Stomach (tissue), 19 donors: ENCODE measurements at places on chromosomes 12 and 14.

- no peaks in the 10 kb centered on the region for H3K4me1 ChIP-seq
- H3K4me3 ChIP-seq = no peak overlapping the region
- H3K36me3 ChIP-seq = peaks cover 1% of the 10 kb centered on the region
- no peak overlapping the region for H3K27ac ChIP-seq
- no peaks in the 10 kb centered on the region for H3K27me3 ChIP-seq
- DNase-seq = no peak
These were observed 148.4 kb upstream of the FKBP4 start for GRCh38 chr12:2646341-2646740.

DNA sequence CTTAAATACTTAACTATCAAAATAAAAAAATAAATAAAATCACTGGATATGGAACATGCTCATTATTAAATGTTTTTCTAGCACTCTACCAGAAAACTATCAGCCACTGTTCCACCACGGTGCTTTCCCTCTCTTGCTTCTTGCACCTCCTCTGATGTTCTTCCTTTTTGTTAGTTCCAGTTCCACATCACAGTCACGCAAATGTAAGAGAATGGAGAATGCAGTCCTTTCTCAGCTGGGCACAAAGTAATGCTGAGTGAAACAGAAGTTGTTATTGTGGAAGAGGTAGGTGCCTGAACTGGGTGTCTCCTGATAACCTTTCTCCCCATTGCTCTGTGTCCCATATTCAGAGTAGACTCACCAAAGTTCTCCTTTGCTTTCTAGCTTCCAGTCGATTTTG, 1116.9 kb upstream of the TMEM132C start:
- no peak overlapping the region for H3K4me3 ChIP-seq
- peaks cover 13% of the 10 kb centered on the region for H3K4me1 ChIP-seq
- H3K27ac ChIP-seq = no peak overlapping the region
- DNase-seq = no peak
- H3K27me3 ChIP-seq = no peaks in the 10 kb centered on the region

- no peaks in the 10 kb centered on the region for H3K36me3 ChIP-seq
- no peaks in the 10 kb centered on the region for H3K4me1 ChIP-seq
- peak; percentile 89 for DNase-seq
- peak within 1 kb of the TSS; percentile 62 for H3K4me3 ChIP-seq
- peak within 1 kb of the TSS; percentile 79 for H3K27ac ChIP-seq
These were observed at the start of gene PPP1R36 for GRCh38 chr14:64549791-64550620. PPP1R36 (plus strand) TSS chr14:64549961; CDS start chr14:64549998, 37 bp downstream.

DNA sequence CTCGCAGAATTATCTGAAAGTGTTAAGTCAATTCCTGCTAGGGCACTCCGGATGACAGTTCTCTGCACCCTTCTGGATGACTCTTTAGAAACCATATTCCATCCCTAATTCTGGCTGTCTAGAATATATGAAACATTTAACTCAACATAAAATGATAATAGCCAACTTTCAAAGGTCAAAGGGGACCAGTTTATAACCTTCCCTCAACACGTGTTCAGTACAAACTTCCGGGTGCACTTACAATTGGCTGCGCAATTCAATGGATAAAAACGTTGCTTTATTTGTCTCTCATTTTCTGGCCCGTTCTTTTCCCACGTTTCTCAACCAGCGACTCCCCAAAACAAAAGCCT, 1.3 kb downstream of the SBNO1 start:
- peaks cover 5% of the 10 kb centered on the region for H3K36me3 ChIP-seq
- peak overlapping the region; percentile 93 for H3K4me3 ChIP-seq
- no peak for DNase-seq
- H3K27ac ChIP-seq = peak overlapping the region; percentile 91
- H3K4me1 ChIP-seq = peaks cover 16% of the 10 kb centered on the region
- no peaks in the 10 kb centered on the region for H3K27me3 ChIP-seq

GRCh38 chr14:103280278-103280928, 53.6 kb upstream of the EIF5 start:
- H3K27ac ChIP-seq = no peak overlapping the region
- no peak overlapping the region for H3K4me3 ChIP-seq
- H3K4me1 ChIP-seq = peaks cover 27% of the 10 kb centered on the region
- no peaks in the 10 kb centered on the region for H3K27me3 ChIP-seq
- no peaks in the 10 kb centered on the region for H3K36me3 ChIP-seq
- no peak for DNase-seq

- H3K27ac ChIP-seq = no peak overlapping the region
- DNase-seq = no peak
- H3K4me3 ChIP-seq = no peak overlapping the region
- H3K36me3 ChIP-seq = no peaks in the 10 kb centered on the region
- H3K4me1 ChIP-seq = no peaks in the 10 kb centered on the region
- peaks cover 4% of the 10 kb centered on the region for H3K27me3 ChIP-seq
These were observed 32.4 kb upstream of the HELB start for GRCh38 chr12:66269757-66270383.

- H3K27ac ChIP-seq = no peak overlapping the region
- H3K4me3 ChIP-seq = no peak overlapping the region
- H3K36me3 ChIP-seq = no peaks in the 10 kb centered on the region
- no peak for DNase-seq
These were observed 17.3 kb upstream of the TMEM233 start for GRCh38 chr12:119576118-119576810.

- no peaks in the 10 kb centered on the region for H3K36me3 ChIP-seq
- H3K27ac ChIP-seq = no peak overlapping the region
- H3K27me3 ChIP-seq = no peaks in the 10 kb centered on the region
These were observed 1276.6 kb upstream of the FLRT2 start for GRCh38 chr14:84253326-84253725.

DNA sequence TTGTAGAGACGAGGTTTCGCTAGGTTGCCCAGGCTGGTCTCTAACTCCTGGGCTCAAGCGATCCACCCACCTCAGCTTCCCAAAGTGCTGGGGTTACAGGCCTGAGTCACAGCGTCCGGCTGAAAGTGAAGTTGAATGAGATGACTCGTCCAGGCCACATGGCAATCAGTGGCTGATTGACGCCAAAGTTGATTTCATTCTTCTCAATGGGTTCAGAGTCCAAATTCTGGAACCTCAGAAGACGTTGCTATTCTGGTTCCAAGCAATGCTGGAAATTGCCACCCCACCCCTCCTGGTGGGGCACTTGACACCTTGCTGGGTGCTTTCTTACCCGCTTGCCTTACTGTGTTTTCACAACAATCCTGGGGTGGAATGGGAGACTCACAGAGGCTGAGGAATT, 14.9 kb downstream of the ABCB9 start:
- peaks cover 49% of the 10 kb centered on the region for H3K4me1 ChIP-seq
- H3K4me3 ChIP-seq = no peak overlapping the region
- no peaks in the 10 kb centered on the region for H3K36me3 ChIP-seq
- no peaks in the 10 kb centered on the region for H3K27me3 ChIP-seq
- H3K27ac ChIP-seq = peak overlapping the region; percentile 31
